ENCODE measurements at places on chromosomes 13 and 19. TPM values are rescaled to one million over a fixed set of nuclear protein-coding genes. Genes with fewer than 3 reads are reported as not detected.

WDR88 gene
- not detected for total RNA-seq

SLC10A2 gene
- total RNA-seq, result not detected

PLD3 gene
- total RNA-seq, result 289 TPM

CLEC11A gene
- 3.4 TPM for total RNA-seq

DNA sequence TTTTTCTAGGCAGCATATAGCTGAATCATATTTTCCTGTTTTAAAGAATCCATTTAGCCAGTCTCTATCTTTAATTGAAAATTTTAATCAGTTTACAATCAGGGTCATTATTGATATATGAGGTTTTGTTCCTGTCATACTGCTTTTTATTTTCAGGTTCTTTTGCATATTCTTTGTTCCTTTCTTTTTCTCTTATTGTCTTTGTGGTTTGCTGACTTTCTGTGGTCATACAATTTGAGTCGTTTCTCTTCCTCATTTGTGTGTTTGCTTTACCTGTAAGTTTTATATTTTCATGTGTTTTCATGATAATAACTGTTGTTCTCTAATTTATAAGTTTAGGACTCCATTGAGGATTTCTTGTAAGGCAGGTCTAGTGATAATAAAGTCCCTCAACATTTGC lies 812.6 kb downstream of the DACH1 start:
- H3K4me1 ChIP-seq, result no peaks in the 10 kb centered on the region
- DNase-seq, result no peak

- no peaks in the 10 kb centered on the region for H3K27me3 ChIP-seq
- H3K4me1 ChIP-seq, result no peaks in the 10 kb centered on the region
- DNase-seq, result no peak
- H3K4me3 ChIP-seq, result no peak overlapping the region
Measured at GRCh38 chr13:100392709-100393630, 195.6 kb downstream of the GGACT start.

- peak within 1 kb of the TSS; percentile 82 for H3K4me3 ChIP-seq
- H3K4me1 ChIP-seq, result peaks cover 8% of the 10 kb centered on the region
- no peaks in the 10 kb centered on the region for H3K36me3 ChIP-seq
- peaks cover 25% of the 10 kb centered on the region for H3K27me3 ChIP-seq
- DNase-seq, result peak; percentile 80
Measured at GRCh38 chr13:110615322-110616102, at the start of gene NAXD. Gene NAXD (plus strand): TSS chr13:110615545. CDS start chr13:110615602, 57 bp downstream.
